ENCODE measurements at places on chromosomes 2 and 18.

DNA sequence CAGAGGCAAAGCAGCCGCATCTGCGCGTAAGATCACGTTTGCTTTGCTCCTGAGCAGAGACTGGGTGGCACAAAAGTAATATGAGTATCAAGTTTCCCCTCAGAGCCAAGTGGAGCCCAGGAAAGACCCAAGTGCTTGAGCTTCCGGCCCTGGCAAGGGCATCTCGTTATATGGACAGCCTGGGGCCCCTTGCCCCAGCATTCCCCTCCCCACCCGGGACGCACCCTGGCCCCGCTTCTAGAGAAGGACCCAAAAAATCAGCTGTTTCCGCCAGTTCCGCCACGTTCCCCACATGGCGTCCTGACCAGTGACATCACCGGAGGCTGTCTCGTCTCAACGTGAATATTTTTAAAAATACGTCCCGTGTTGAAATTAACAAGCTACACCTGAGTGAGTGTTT lies 135.1 kb downstream of the NFATC1 start:
- no peak for DNase-seq

GRCh38 chr2:196252408-196253115 lies 81.2 kb upstream of the STK17B start:
- no peak for DNase-seq

DNA sequence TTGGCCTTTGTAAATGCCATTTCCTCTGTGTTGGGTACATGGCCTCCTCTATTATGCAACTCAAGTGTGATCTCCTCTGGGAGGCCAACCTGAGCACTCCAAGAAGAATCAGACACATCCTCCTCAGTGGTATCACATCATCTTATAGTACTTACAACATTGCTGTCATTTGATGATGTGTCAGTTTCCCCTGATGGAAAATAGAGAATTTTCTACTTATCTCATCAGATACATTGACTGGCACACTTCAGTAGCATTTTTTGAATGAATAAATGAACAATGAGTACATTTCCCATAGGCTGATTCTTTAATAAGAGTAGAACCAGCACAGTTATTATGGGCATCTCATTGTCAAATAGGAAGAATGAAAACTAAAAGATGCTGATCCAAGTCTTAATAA lies 86.6 kb upstream of the NXPH2 start:
- no peak for DNase-seq

DNA sequence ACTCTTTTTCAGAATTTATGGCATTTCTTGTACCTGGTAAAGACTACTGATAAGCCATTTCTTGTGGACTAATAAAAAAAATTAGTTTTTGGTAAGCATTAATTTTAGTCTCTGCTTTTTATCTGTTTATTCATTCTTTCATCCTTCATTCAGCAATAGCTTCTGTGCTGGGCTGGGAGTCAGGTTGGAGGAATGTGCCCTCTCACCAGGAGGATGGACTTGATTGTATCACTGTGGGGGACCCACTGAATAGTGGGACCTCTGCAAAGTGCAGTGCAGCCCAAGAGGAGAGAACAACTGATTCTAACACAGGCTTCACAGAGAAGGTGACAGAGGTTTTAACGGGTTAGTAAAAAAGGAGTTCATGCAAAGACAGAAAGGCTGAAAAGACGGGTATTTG lies 39.1 kb downstream of the CDC42EP3 start:
- no peak for DNase-seq

DNA sequence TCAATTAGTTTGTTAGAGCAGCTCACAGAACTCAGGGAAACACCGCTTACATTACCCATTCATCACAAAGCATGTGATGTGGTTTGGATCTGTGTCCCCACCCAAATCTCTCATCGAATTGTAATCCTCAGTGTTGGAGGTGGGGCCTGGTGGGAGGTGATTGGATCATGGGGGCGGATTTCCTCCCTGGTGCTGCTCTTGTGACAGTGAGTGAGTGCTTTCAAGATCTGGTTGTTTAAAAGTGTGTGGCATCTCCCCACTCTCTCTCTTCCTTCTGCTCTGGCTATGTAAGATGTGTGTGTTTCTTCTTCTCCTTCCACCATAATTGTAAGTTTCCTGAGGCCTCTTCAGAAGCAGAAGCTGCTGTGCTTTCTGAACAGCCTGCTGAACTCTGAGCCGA lies 63.5 kb upstream of the AGPS start:
- DNase-seq, result peak; percentile 32

GRCh38 chr2:188610050-188610444 lies 318.4 kb downstream of the GULP1 start:
- no peak for DNase-seq

- no peak for DNase-seq
Measured at GRCh38 chr18:49081511-49082155, 130.9 kb upstream of the SMAD7 start.

- DNase-seq, result no peak
Measured at GRCh38 chr2:157304811-157305722, 20.6 kb downstream of the ERMN start.

GRCh38 chr2:69122271-69122670 lies 109.3 kb downstream of the ANTXR1 start:
- DNase-seq, result no peak

- no peak for DNase-seq
Measured at GRCh38 chr2:145957929-145958328, 1438.0 kb upstream of the ZEB2 start.

GRCh38 chr2:44582363-44583008 lies 220.7 kb downstream of the CAMKMT start:
- no peak for DNase-seq

DNA sequence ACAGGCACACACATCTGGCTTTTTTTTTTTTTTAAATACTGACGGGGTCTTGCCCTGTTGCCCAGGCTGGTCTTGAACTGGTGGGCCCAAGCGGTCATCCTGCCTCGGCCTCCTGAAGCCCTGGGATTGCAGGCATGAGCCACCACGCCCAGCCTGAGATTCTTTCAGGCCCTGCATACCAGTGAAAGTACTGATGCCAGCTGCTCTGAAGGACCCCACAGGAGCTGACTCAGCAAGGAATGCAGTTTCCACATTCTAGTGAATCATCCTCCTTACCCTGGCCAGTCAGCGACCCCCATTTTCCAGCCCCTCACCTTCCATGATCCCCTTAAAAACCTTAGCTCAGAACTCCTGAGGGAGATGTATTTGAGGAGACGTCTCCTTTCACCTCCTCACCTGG lies 5.8 kb upstream of the DTYMK start:
- no peak for DNase-seq

GRCh38 chr2:200797242-200797770 lies 14.4 kb upstream of the BZW1 start:
- no peak for DNase-seq

DNA sequence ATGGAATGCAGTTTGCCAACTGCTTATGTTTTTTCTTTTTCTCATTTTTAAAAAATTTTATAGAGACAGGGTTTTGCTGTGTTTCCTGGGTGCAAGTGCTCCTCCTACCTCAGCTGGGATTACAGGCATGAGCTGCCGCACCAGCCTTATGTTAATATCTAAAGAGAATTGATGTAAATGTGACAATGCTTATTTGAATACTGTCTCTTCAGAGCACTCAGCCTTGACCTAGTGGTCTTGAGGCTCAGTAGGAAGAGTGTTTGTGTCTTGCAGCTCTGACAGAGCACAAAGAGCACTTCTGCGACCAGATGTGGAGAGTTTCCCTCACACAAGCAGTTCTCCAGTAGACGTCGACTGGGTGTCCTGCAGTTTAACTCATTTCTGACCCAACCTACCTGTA lies 55.3 kb downstream of the ARHGEF4 start:
- DNase-seq, result no peak

- no peak for DNase-seq
Measured at GRCh38 chr2:68732036-68732932, 2.3 kb upstream of the ARHGAP25 start.

DNA sequence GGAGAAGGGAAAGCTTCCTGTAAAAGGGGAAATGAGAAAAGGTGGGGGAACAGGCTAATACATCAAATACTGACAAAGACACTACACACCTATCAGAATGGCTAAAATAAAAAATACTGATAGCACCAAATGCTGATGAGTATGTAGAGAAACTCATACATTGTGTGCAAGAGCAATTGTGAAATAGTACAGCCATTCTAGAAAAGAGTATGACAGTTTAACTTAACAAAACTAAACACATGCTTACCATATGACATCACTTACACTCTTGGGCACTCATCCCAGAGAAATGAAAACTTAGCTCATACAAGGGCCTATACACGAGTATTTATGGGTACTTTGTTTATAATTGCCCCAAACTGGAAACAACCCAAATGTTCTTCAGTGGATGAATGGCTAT lies 53.4 kb downstream of the ZNF638 start:
- DNase-seq, result no peak

GRCh38 chr2:212284166-212284565 lies 254.4 kb downstream of the ERBB4 start:
- DNase-seq, result no peak

DNA sequence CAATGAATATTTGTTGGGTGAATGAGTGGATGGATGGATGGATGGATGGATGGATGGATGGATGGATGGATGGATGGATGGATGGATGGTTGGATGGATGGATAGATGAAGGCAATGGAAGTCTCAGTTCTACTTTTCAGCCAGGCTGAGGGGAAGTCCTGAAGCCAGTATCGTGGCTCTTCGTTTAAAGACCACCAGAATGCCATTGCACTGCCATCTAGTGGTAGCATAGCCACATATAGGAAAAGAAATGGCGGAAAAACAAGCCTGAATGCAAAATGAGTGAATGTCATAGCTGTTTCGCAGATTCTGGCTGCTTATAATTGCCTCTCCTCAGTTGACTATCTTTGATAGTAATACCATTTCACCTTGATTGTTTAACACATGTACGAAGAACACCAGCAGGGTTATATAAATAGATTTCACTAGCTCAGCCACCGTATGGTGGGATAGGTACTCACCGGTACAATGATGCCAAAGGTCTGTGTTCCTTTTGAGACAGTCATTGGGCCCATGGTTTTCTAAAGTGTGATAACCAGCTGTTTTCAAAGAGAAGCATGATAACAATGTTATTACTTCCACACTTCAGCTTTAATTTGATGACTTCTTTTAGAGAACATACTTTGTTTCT lies 62.3 kb upstream of the GREB1L start:
- DNase-seq, result peak; percentile 46

GRCh38 chr18:77068321-77069312 lies 64.0 kb downstream of the MBP start:
- peak; percentile 15 for DNase-seq

- DNase-seq, result no peak
Measured at GRCh38 chr18:66769375-66769774, 165.5 kb upstream of the CDH19 start.

DNA sequence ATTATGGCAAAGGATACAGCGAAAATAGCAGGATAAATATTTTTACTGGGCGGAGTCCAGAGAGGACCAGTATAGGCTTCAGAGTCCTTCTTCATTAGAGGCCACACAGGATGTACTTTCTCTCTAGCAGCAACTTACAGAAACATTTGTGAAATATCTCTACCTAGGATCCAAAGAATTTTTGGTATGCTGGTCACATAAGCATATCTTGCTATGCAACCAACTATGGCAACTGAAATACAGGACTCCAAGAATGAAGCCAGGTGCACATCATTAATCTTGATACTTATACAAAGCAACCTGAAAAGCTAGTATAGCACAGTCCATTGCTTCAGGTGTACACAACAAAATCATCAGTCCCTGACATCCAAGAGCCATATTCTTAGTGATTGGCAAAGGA lies 59.1 kb upstream of the NABP1 start:
- no peak for DNase-seq

DNA sequence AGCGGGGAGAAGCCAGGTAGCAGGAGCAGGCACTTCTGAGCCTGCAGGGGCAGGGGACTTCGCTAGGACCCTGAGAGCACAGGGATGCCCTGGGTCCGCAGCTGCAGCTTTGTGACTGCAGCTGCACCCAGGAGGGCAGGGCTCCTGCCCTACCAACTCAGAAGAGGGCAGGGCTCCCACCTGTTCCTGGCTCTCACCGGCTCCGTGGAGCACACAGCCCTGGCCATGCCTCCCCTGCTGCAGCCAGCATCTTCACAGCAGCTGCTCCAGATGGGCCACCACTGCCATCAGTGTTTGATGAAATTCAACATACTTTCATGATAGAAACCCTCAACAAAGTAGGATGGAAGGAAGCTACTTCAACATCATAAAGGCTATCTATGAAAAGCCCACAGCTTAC lies 92.7 kb downstream of the FAM210A start:
- no peak for DNase-seq
